Stimulated activated CD4-positive, alpha-beta T cell treated with anti-CD3 and anti-CD28 coated beads, TNF-alpha, amount 100 ng/mL, for 24 hours (primary cell): ENCODE measurements at places on chromosomes 1 and 21.

GRCh38 chr1:206105464-206105995 is 11.7 kb downstream of the AVPR1B start:
- no peak for DNase-seq

DNA sequence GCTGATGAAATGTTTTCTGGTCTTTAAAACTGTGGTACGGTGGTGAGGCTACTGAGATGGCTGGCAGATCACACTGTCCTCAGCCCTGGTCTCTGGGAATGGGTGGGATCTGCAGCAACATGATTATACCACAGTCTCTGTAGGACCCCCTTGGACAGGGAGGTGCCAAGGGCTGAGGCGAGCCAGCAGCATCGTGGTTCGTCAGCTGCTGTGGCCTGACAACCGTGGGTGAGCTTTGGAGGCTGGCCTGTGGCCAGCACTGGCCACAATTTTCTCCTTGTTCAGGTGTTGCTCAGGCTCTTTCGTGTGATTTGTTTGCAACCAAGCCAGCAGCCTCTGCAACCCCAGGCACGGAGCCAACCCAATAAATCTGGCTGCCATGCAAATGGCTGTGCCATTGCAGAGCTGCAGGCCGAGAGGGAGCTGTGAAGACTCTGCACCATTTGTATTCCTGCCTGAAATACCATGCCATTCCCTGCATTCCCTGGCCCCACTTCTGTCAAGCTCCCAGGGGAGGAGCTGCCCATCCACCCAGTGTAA is 70.9 kb downstream of the PCP4 start:
- DNase-seq, result no peak

GRCh38 chr1:14955976-14956375 is 197.6 kb upstream of the TMEM51 start:
- DNase-seq, result no peak

GRCh38 chr21:42238185-42238934 is 19.4 kb downstream of the ABCG1 start:
- peak; percentile 30 for DNase-seq

GRCh38 chr1:161307230-161307768 is 2.5 kb downstream of the MPZ start:
- DNase-seq, result no peak

DNA sequence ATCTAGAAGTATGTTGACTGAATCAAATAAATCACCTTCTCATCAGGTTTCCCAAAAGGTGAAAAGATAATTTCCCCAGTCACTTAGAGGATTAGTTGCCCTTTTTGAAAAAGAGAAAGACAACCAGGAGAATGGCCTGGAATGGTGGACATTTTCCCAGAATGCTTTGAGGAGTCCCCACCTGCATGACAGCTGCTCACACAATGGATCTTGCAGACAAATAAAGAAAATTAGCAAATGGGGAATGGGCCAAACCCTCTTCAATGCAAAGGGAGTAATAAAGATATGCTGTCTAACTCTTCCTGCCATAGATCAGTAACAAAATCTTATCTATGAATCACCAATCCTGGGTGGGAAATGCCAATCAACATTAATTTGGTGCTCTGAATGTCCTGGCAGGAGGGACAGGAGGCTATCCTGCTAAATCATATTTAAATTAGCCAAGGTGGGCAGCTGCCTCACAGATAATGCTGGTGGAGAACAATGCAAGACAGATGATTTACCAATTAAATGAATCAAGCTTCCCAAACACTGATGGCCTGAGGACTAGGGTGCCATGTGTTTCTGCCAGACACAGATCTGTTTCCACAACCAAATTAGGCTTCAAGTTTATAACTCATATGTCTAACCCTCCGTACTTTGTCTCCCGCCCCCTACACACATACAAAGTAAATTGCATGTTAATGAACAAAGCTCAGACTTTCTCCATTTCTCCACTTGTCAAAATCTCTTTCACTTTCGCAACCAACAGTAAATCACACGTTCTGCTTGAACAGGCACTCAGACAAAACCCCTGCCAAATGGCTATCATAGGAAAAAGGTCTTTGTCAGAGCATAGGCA is 488.0 kb upstream of the PLXNA2 start:
- DNase-seq, result no peak

DNA sequence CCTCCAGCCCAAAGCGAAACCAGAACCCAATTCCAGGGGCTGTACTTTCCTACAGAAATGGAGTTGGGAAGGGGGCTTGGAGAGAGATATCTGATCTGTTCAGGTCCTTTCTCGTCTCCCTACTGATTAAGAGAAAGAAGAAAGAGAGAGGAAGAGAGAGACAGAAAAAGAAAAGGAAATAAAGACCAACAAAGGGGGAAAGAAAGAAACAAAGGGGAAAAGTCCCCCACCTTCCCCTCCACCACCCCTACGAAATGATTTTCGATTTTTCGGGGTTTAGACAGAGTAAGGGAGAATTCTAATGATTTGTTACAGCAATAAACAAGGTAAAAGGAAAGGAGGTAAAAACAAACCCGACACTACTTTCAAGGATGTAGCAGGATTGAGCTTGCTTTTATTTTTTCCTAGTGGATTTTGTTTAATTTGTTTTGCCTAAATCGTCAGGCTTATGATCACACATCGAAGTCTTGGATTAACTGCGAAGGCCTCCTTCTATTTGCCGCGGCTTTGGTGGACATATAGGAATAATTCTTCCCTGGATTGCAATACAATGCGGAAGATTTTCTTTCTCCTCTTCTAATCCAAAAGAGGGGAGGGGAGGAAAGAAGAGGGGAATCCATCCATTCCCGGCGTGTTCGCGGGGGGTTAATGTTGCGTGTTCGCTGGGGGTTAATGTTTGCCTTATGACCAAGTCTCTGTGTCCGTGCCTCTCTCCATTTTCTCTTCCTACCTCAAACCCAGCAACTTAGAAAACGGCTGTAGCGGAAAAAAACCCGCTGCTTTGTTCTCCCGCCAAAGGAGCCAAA is 1.9 kb downstream of the TAL1 start:
- no peak for DNase-seq

GRCh38 chr1:199866210-199866617 is 161.3 kb upstream of the NR5A2 start:
- DNase-seq, result no peak

DNA sequence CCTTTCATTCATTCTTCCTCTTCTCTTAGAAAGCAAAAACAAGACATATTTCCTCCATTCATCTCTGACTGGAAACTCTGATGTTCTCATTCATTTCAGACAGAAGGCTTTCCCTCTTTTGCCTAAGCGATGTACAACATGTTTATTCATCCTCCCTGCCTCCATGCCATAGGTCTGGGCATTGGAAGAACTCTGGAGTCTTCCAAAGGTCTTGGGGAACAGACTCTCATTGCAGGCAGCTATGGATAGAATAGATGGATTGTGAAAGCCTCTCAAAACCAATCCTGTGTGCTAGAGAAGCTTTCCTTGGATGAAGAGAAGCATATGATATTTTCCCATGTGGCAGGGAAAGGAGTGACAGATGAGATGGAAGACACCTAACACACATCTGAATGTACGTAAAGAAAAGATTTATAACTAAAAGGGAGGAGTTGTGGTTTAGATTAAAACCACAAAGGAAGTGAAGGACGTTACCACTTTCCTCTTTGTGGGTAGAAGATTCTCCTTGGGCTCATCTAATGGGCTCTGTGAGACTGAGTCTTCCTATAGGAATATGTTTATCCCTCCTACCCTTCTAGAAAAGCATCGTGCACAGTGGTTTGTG is 38.7 kb downstream of the BCL9 start:
- DNase-seq, result no peak
